AG08395 (cell line): ENCODE measurements at places on chromosomes 5 and 9.

GRCh38 chr9:110208031-110208430 is at the start of gene C9orf152:
Gene C9orf152, minus strand, starts transcription at chr9:110208159. Its CDS starts 580 bp downstream, at chr9:110207579.
- no peak for DNase-seq

DNA sequence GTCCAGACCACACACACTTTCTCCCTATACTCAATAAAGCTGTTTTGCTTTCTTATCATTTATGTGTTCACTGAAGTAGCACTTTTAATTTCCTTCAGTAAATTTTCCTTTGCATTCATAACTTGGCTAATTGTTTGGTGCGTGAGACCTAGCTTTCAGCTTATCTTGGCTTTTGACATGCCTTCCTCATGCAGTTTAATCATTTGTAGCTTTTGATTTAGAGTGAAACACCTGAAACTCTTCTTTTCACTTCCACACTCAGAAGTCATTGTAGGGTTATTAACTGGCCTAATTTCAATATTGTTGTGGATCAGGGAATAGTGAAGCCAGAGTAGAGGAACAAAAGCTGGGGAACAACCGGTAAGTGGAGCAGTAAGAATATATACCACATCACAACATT is 114.7 kb downstream of the ST8SIA4 start:
- DNase-seq, result no peak

- no peak for DNase-seq
Measured at GRCh38 chr5:128668921-128669320, 130.9 kb upstream of the FBN2 start.

DNA sequence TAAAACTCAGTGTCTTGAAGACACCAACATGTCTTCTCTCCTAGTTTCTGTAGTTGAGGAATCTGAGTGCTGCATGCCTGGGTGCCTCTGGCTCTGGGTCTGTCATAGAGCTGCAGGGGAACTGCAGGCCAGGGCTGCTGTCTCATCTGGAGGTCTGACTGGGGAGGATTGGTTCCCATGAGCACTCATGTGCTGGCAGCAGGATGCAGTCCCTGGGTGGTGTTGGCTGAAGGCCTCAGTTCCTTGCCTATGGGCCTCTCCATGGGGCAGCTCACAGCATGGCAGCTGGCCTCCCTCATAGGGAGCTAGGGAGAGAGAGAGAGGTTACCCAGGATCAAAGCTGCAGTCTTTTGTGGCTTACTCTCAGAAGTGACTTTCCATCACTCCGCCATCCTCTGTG is 22.6 kb downstream of the UBE2QL1 start:
- DNase-seq, result no peak

DNA sequence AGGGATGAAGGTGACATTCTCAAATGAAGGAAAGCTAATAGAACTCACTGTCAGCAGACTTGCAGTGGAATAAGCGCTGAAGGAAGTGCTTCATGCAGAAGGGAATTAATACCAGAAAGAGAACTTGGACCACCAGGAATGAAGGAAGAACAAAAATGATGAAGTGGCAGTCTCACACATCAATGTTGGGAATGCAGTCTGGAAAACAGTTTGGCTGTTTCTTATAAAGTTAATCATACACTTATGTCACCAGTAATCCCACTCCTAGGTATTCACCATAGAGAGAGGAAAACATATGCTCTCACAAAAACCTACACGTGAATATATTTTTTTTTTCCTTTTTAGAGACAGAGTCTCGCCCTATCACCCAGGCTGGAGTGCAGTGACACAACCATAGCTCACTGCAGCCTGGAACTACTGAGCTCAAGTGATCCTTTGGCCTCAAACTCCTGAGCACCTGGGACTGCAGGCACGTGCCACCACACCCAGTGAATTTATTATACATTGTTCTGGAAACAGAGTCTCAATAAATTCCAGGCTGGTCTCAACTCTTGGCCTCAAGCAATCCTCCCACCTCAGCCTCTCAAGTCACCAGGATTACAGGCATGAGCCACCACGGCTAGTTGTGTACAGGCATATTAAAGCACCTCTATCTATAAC is 81.2 kb downstream of the ROR2 start:
- no peak for DNase-seq

GRCh38 chr9:134969156-134970045 is 51.7 kb upstream of the FCN1 start:
- DNase-seq, result no peak

DNA sequence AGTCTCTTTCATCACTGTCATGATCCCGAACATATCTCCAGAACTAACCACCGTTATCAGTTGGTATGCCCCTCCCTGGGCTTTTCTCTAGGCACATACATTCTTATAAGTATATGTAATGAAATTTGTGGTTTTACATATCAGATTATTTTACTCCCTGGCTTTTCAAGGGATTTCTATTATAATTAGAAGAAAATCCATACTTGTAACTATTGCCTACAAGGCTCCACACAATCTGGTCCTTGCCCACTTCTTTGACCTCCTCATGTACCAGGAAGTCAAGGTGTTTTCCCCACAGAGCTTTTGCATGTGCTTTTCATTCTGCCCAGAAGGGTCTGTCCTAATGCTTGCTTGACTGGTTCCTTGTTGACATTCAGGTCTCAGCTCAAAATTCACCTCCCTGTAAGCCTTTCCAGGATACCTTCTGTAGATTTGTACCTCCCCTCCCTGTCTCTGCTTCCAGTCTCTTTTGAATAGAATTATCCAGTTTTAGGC is 33.6 kb upstream of the HSD17B4 start:
- DNase-seq, result no peak

DNA sequence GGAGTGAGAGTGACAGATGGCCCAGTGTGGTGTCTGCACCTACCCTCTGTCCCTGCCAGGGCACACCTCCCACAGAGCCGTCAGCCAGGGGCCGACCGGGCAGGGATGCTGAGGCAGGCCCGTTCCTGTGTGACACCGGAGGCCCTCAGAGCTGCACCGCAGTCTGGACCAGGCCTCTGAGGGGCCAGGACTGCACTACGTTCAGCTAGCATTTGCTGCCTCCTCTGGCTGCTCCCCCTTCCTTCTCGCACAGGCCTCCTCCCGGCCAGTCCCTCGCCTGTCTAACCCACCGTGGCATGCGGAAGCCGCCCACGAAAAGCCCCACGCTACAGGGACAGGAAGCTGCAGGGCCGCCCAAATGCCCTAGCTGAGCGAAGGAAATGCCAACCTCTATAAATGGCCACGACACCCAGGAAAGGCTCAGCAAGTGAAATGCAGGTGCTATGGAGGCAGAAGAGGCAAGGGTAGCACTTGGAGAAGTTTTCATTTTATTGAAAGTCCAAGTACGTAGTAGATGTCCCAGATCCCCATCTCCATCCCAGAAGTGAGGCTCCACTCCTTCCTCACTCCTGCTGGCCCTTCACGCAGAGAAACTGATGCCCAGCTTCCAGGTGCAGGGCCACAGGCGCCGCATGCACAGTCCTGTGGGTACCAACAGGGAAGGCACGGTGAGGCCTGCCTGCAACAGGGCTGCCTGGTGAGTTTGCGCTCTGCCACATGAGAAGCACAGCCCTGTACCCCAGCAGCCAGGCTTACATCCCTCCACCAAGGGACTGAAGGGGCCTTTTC is 38.7 kb downstream of the MAPK9 start:
- DNase-seq, result no peak
